ENCODE measurements at places on chromosomes 7 and 10.

- DNase-seq = no peak
Measured at GRCh38 chr10:120805014-120805812, 45.9 kb upstream of the WDR11 start.

DNA sequence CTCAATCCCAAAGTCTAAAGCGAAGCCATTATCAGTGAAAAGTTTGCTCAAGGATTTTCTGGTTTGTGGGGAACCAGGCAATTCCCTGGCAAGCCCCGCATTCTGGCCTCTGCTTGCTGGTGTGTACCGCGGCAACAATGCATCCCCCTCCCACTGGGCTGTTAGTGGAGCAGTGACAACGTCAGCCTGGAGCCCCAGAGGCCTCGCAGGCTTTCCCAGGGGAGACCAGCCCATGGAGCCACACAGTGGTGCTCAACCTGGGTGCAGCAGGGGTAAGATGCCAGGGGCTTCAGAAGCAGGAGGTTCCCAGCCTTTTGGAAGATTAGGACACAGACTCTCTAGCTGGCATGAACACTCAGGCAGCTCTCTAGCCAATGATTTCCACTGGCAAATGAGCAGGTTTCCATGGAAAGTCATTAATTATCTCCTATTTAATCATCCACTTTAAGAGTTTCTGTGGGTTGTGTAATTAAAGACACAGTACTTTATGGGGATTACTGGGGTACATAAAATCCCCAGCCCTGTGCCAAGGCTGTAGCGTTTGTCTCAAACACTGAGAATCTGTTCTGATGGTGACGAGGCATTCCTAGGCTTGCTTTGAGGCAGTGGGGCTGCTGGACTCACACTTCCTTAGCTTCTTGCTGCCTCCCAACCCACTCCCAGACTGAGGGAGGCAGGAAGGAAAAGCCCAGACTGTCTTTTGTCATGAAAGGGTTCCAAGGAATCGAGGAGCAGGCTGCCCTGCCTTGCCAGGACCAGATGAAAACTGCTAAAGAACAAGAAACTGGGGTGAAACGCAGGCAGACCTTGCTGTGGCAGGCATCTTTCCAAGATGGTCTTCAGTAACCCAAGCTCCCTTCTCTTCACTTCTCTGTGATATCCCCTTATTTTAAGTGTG lies 411.9 kb upstream of the SHH start:
- no peak for DNase-seq

- DNase-seq = no peak
Measured at GRCh38 chr7:34136698-34137097, 231.4 kb downstream of the BMPER start.

GRCh38 chr7:36686499-36686898 lies 37.8 kb downstream of the AOAH start:
- peak; percentile 39 for DNase-seq

DNA sequence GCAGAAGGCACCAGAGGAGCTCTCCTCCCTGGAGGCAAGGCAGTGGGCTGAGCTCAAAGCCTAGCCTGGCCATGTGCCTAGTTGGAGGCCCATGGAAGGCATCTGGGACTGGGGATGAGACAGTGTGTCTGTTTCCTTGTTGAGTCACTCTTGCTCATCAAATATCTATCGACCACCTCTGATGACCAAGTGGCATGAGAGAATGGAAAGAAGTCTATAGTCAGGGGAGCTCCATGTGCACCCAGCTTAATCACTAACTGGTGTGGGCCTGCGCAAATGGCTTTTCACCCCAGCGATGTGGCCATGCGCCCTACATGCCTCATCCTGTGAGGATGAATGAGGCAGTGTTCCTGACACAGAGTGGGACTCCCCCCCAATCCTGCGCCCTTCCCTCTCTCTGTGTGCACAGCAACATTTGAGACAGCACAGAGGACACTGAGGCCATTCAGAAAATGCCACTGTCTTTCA lies 229.9 kb downstream of the RPS24 start:
- DNase-seq = no peak

- DNase-seq = no peak
Measured at GRCh38 chr10:33880291-33880690, 545.8 kb upstream of the NRP1 start.

DNA sequence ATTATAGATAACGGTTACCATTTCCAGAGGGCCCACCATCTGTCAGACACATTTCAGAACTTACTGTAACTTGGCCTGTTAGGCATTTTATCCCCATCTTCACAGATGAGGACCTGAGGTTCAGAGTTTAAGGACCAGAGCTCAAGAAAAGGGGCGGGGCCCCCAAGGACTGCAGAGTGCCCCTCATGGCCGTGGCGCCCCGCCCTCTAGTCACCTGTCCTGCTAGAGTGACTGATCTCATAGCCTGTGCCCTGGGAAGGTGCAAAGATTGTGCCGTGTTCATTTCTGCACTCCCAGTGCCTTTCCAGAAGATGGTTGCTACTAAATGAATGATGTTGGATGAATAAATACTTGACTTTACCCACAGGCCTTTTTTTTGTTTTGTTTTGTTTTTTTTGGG lies 107.0 kb downstream of the XRCC2 start:
- no peak for DNase-seq

- DNase-seq = no peak
Measured at GRCh38 chr10:10902951-10903350, 114.7 kb upstream of the CELF2 start.

DNA sequence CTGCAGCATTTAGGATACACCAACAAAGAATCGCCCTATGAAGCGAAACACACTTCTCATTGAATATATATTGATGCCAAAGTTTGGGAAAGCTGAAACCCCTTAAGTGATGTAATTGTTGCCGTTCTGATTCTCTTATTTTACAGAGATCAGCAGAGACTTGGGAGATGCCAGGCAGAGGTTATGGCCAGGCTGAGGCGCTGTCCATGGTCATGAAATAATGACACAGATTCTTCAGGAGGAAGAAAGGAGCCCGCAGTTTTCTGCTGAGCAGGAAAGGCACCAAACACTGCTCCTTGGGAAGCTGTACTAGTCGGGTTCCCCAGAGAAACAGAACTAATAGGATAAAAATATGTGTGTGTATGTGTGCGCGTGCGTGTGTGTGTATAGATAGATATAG lies 566.0 kb downstream of the CALN1 start:
- no peak for DNase-seq

- no peak for DNase-seq
Measured at GRCh38 chr7:87624628-87625027, 3.6 kb upstream of the RUNDC3B start.

DNA sequence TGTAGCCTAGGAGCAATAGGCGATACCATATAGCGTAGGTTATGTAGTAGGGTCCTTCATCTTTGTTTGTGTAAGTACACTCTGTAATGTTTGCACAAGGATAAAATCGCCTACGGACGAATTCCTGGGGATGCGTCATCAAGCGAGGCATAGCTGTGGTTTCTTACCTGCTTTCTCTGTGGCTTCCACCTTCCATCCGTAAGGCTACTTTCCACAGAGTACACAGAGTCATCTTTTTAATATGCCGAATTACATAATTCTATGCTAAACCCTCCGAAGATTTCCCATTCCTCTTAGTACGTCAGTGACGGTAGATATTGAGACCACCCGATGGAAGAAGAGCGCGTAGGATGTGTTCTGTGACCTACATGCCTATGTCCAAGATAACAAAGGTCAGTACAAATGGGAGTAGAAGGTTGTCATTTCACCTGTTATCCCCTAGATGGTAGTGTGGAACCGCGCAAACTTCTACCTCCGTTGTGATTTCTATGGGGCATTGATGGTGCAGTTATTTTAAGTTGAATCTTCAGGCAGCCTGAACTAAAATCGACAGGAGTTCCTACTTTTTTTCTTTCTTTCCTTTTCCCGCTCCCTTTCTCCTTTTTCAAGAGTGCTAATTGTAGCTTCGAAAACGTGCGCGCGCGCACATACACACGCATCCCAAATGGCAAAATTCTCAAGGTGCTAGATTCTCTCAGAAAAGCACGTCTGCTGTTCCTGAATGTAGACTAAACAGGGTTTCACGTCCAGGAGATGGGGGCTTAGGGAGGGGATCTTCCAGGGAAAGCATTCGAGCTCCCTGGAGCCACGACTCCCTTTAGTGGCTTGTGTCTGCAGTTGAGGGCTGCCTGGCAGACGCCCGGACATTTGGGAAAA lies 111.7 kb upstream of the MBL2 start:
- no peak for DNase-seq

GRCh38 chr10:30691639-30692015 lies 62.1 kb upstream of the LYZL2 start:
- no peak for DNase-seq
